ENCODE measurements at places on chromosomes 4 and X.

GRCh38 chrX:45699158-45699557 is 498.5 kb upstream of the DIPK2B start:
- no peak for DNase-seq

DNA sequence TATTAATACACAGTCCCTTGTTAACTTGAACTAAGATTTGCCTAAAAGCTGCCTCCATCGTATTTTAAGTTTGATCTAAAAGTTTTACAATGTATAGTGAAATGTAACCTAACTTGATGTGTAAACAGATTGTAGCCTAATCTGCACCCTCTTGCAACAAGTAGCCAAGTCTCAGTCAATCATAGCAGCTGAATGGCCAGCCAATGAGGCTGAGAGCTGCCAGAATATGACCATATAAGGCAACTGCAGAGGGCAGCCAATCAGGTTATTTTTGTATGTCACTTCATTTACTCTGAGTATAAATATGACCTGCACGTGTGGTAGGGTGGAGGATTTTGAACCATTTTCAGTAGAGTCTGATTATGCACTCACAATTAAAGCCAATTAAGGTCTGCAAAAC is 51.2 kb upstream of the SPANXN3 start:
- no peak for DNase-seq

DNA sequence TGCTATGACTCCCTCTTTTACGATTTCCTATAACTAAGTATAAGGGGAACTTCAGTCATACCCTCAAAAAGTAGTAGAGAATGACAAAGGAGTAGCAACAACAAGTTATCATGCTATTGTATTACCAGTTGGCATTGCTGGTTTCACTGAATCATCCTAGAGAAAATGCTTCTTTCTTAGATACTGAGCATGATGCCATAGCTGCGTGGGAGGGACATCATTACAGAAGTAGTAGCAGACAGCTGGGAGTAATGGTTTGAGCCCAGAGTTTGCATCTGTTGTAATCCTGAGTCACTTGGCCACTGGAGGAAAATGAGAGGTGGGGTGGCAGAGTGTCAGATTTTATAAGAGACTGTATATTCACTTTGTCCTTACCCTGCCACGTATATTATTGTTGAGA is 38.6 kb downstream of the MTMR1 start:
- DNase-seq, result no peak

- DNase-seq, result no peak
These were observed 77.0 kb upstream of the C4orf50 start for GRCh38 chr4:6095023-6095752.

DNA sequence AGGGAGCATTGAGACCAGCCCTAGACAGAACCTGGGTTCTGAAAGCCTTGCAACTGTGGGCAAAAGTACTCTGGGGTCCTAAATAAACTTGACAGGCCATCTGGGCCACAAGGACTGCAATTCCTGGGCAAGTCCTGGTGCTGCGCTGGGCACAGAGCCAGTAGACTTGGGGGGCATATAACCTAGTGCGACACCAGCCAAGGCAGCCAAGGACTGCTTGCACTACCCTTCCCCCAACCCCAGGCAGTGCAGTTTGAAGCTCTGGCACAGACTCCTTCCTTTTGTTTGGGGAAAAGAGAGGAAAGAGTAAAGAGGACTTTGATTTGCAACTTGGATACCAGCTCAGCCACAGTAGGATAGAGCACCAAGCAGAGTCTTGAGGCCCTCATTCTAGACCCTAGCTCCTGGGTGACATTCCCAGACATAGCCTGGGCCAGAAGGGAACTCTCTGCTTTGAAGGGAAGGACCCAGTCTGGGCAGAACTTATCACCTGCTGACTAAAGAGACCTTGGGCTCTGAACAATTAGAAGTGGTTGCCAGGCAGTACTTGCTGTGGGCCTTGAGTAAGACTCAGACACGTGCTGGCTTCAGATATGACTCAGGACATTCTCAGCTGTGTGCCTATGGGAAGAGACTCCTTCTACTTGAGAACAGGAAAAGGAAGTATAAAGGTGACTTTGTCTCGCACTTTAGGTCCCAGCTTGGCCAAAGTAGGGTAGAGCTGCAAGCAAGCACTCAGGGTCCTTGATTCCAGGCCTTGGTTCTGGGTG is 522.8 kb downstream of the GLUD2 start:
- no peak for DNase-seq

GRCh38 chr4:42767669-42768068 is 110.8 kb upstream of the ATP8A1 start:
- no peak for DNase-seq

GRCh38 chr4:144456196-144456595 is 189.8 kb upstream of the HHIP start:
- DNase-seq, result no peak

GRCh38 chrX:132692526-132692925 is 203.7 kb upstream of the MBNL3 start:
- DNase-seq, result no peak

- no peak for DNase-seq
These were observed 200.6 kb upstream of the LDB2 start for GRCh38 chr4:17098996-17099395.

DNA sequence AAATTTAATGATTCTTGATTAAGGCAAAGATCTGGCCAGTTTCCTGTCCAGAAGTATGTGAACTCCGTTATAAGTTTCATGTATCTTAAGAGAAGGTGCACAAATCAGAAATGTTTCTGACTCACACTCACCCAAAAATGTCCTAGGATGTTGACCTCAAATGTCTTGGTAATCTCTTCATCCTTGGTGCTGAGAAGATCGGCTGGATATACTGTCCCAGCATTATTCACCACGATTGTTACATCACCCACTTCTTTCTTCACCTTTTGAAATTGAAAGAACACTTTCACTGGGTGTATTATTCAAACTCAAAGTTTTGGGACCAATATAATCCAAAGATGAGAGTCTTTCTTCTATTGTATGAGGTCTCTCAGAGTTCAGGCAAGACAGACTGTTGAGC is 5.7 kb downstream of the HSD17B13 start:
- no peak for DNase-seq

DNA sequence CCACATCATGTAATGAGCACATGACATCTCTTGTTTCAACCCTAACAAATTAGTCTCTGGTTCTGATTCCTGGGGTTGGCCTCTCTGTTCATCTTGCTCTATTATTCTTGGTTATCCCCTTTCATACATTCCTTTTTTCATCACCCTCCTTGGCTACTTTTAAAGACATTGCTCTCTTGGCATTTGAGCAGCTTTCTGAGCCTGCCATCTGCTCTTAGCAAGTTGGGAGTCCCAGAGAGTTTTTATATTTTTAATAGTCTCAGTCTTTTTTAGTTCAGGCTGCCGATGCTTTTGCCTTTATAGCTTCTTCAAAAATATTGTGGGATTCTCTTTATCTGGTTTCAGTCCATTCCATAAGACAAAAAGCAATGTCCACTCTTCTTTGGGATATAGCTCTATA is 1270.9 kb downstream of the ADGRL3 start:
- DNase-seq, result no peak

GRCh38 chrX:86016139-86016538 is 31.2 kb downstream of the CHM start:
- DNase-seq, result no peak

DNA sequence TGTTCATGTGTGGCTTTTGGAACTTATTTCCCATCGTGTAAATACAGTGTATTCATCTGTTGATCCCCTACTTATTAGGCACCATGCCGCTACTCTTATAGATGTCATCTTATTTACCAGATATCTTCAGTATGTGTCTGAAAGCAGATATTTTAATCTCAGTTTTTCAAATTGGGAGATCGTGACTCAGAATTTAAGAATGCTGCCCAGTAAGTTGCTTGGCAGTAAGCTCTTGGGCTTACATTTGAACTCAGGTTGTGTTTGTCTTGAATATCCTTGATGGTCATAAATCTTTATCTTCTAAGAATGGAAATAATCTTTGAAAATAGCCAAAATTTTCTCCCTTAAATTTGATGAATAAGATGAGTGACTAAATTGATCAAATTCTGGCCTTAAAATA is 45.9 kb upstream of the RPA4 start:
- DNase-seq, result no peak

DNA sequence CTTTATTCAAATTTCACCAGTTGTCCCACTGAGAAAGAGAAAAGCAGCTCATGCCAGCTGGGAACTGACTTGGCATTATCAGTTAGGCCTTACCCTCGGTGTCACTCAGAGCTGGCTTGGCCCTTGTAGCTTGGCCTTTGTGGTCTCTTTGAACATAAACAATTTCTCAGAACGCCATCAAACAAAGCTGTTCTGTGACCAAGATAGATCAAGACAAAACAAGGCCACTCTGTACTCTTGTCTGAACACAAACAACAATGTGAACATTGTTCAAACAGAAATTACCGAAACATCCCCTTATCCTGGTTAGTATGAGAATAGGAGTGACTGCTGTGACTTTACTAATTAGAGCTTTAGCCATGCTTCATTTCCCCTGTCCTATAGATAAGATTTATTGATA is 57.2 kb downstream of the DIPK2B start:
- no peak for DNase-seq

DNA sequence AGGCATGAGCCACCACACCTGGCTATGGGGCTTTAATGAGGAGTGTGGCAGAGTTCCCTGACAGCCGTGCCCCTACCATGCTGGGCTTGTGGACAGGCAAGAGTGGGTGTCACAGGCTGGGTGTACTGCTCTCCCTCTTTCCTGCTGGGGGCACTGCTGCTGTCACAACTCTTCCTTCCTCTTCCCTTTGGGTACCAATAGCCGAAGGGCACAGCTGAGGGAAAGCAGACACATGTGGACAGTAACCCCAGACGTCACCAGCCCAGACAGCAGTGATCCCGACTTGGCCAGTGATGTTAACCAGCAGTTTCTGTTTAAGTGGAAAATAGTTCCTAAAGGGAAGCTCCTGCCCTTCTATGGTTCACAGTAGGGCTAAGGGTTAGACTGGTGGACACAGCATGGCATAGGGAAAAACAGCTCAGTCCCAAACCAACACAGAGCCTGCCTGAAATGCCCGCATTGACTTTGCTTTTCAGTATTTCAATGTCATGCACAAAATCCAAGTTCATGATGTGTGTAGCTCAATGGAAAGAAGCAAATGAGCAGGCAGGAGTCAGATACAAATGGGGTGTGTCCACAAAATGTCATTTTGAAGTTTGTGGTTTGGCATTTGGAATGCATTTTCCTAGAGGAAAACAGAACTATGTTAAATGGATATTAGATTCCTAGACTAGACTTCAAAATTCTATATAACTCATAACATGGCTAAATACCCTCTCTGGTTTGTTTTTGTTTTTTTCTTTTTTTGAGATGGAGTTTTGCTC is 24.9 kb upstream of the DDX3X start:
- no peak for DNase-seq

- DNase-seq, result no peak
These were observed 627 bp upstream of the HSD17B11 start for GRCh38 chr4:87391576-87392054.

GRCh38 chr4:94668724-94669123 is 89.0 kb upstream of the BMPR1B start:
- DNase-seq, result no peak

DNA sequence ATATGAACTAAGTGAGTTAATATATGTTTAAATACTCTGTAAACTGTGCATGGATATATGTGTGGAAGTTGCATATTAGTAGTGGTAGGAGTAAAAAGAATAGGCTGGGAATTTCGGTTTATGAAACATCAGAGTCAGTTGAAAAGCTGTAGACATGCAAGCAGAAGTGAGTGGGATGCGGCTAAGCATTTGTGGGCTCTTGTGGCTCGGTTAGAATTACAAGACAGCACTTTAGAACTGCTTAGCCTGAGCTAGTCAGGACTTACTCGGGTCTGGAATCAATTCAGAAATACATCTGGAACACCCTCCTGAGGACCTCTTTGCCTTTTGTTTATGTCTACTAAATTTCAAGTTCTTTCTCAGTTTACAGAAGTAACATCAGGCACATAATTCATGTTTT is 93.6 kb downstream of the AFF2 start:
- no peak for DNase-seq

- no peak for DNase-seq
These were observed 372.1 kb downstream of the OPHN1 start for GRCh38 chrX:68061206-68061535.

GRCh38 chrX:129522184-129523078 is 859 bp downstream of the SMARCA1 start:
- DNase-seq, result no peak

- no peak for DNase-seq
These were observed 589 bp upstream of the NEUROG2 start for GRCh38 chr4:112516471-112517066.

- DNase-seq, result no peak
These were observed 434.8 kb upstream of the IGFBP7 start for GRCh38 chr4:57544811-57545654.

DNA sequence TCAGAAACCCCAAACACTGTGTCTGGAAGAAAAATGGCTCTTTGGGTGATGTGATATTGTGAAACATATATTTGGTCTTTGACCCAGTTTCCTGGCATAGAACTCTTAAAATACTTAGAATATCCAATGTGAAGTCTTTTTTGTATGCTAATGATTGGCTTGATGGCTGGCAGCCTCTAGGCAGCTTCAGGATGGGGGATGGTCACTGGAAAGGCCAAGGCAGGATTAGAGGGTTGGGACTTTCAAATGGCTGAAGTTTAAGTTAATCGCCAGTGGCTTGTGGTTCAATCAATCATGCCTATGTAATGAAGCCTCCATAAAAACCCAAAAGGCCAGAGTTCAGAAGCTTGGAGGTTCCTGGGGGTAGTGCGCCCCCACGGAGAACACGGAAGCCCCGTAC is 33.5 kb upstream of the ESX1 start:
- no peak for DNase-seq

DNA sequence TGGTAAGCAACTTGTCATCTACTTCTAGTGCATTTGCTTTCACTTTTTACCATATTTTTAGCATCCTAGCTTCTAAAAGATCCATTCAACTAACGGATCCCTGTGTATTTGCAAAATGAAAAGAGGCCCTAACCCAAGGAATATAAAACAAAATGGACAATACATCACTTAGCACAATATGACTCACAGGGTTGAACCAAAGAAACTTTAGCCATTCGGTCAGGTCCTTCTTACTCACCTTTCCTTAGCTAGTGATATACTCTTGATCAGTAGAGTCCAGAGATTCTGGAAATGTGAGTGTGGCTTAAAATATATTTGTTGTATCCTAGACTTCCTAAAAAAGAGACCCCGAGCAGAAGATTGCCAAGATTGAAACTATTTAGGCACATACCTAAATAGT is 19.5 kb downstream of the TMPRSS11E start:
- DNase-seq, result no peak

DNA sequence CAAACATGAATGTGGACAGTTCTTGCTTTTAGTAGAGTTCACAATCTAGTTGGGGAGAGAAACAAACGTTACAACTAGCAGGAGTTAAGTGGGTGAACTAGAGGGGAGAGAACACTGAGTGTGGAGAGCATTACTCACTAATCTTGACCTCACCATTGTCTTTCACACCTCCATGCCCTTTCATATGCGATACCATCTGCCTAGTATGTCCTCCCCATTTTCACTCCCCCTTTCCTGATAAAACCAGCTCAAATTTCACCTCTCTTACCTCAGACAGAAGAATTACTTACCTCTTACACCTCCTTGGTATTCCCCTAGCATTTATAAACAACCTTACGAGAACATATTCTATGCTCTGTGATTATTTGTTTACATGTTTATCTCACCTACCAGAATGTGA is 53.6 kb downstream of the LAS1L start:
- no peak for DNase-seq

Measured in esophagus squamous epithelium (tissue), 5 donors.